ENCODE measurements at places on chromosomes 2 and 18. TPM values are rescaled to one million over a fixed set of nuclear protein-coding genes. Genes with fewer than 3 reads are reported as not detected.
A peak's percentile ranks its signal among the peaks of the same experiment; 100 is the strongest.

GRCh38 chr2:26772064-26773001 lies 8.2 kb downstream of the SLC35F6 start:
- DNase-seq: no peak

- DNase-seq: peak; percentile 8
Measured at GRCh38 chr2:145760781-145761649, 1241.1 kb upstream of the ZEB2 start.

The LDLRAD4 gene
- total RNA-seq: 1.9 TPM

- DNase-seq: peak; percentile 81
Measured at GRCh38 chr2:58866040-58866439, 624.9 kb upstream of the FANCL start.

- no peak for DNase-seq
Measured at GRCh38 chr18:1049173-1049572, 144.5 kb downstream of the ADCYAP1 start.

The ZNF521 gene
- total RNA-seq: 10.4 TPM

- DNase-seq: no peak
Measured at GRCh38 chr2:154696369-154696768, 2.1 kb upstream of the KCNJ3 start.

DNA sequence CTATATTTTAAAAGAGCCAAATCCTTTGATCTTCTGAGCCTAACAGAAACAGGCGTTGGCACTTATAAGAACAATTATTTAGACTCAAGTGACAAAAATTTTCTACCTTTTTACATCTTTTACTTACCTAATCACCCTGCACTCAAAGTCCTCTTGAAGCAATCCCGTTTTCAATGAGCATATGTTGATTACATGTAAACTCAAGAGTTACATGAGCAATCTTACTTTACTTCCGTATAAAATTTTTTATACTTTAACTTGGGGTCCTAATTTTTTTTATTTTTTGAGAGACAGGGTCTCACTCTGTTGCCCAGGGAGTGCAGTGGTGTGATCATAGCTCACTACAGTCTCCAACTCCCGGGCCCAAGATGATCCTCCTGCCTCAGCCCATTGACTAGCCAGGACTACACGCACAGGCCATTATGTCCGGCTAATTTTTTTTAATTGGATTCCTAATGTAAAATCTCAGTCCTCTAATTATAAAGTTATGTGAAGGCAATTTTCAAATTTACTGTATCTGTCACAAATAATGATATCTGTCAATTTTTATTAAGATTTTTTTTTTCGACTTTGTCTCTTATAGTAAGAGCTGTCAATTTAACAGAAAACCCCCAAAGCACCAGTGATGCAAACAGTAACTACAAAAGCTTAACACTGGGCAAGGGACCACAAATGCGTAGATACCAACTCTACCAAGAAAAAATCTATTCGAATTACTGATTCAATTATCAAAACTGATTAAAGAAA lies 19.1 kb upstream of the STPG4 start:
- DNase-seq: no peak

GRCh38 chr2:231597627-231598026 lies 5.0 kb downstream of the TEX44 start:
- no peak for DNase-seq

- DNase-seq: no peak
Measured at GRCh38 chr2:137172162-137172561, 406.8 kb downstream of the THSD7B start.

DNA sequence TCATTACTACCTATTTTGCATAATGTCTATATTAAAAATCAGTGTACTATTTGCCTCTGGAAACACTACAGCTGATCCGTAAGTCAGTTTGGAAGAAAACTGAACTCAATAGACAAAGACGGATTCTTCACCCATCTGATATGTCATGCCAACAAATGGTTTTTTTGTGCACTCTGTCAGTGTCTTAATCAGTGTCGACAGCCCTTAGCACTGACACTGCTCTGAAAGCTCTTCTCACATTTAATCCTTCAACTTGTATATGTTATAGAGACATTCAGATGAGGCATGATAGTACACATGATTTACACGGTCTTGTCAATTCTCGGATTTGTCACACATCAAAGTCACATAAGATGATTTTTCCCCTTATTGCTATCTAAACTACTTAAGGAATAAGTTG lies 347.5 kb upstream of the GALNT5 start:
- DNase-seq: no peak

- DNase-seq: no peak
Measured at GRCh38 chr2:118375907-118376485, 287.7 kb downstream of the INSIG2 start.

- no peak for DNase-seq
Measured at GRCh38 chr2:154707994-154708575, 9.6 kb downstream of the KCNJ3 start.

GRCh38 chr2:86189782-86190416 lies 5.4 kb downstream of the IMMT start:
- DNase-seq: no peak

All from GM23338 (cell line).